ENCODE measurements at places on chromosomes 2 and 18.
A peak's percentile ranks its signal among the peaks of the same experiment; 100 is the strongest.

- no peak for DNase-seq
Observed at GRCh38 chr2:140108706-140109475, 1328.7 kb upstream of the NXPH2 start.

DNA sequence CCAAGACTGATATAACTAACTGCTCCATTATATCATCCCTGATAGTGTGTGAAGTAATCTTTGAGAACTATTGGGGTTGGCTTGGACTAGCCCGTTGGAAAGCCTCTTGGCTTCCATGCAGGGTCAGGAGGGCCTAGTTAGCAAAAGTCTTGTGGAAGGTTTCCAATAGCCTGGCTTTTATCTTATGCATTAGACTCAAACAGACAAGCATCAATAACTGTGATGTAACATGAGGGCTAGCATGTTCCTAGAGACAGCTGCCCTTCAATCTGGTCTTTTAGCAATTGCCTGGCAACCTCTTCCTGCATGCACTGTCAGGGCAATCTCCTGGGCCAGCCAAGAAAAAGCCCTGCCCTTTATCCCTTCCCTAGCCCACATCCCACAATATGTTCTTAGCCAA is 18.2 kb downstream of the SLC8A1 start:
- no peak for DNase-seq

GRCh38 chr2:51971136-51971535 is 939.2 kb upstream of the NRXN1 start:
- no peak for DNase-seq

- no peak for DNase-seq
Observed at GRCh38 chr2:206982360-206982955, 43.1 kb downstream of the CPO start.

DNA sequence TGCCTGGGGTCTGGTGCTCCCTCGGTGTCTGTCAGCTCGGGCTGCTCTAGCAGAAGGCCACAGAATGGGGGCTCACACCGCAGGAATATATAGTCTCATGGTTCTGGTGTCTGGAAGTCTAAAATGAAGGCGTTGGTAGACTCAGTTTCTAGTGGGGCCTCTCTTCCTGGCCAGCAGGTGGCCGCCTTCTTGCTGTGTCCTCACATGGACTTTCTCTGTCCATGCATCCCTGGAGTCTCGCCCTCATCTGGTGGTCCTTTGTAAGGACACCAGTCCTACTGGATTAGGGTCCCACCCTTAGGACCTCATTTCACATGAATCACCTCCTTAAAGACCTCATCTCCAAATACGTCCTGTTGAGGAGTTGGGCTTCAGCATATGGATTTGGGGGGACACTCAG is 65.7 kb downstream of the RRM2 start:
- no peak for DNase-seq

DNA sequence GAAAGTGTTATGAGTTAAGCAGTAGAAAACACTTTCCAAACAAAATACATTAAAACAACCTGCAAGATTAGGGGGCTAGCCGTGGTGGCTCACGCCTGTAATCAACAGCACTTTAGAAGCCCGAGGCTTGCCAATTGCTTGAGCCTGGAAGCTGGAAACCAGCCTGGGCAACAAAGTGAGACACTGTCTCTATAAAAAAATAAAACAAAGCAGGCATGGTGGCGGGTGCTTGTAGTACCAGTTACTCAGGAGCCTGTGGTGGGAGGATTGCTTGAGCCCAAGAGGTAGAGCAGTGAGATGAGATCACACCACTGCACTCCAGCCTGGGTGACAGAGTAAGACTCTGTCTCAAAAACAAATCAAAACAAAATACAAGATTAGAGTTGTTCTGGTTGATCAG is 208.3 kb downstream of the ERBB4 start:
- no peak for DNase-seq

- no peak for DNase-seq
Observed at GRCh38 chr2:22817197-22817596, 567.8 kb upstream of the KLHL29 start.

GRCh38 chr18:13438507-13439056 is 220.0 kb downstream of the LDLRAD4 start:
- DNase-seq, result no peak

GRCh38 chr2:160486341-160486740 is 7.3 kb downstream of the RBMS1 start:
- no peak for DNase-seq

DNA sequence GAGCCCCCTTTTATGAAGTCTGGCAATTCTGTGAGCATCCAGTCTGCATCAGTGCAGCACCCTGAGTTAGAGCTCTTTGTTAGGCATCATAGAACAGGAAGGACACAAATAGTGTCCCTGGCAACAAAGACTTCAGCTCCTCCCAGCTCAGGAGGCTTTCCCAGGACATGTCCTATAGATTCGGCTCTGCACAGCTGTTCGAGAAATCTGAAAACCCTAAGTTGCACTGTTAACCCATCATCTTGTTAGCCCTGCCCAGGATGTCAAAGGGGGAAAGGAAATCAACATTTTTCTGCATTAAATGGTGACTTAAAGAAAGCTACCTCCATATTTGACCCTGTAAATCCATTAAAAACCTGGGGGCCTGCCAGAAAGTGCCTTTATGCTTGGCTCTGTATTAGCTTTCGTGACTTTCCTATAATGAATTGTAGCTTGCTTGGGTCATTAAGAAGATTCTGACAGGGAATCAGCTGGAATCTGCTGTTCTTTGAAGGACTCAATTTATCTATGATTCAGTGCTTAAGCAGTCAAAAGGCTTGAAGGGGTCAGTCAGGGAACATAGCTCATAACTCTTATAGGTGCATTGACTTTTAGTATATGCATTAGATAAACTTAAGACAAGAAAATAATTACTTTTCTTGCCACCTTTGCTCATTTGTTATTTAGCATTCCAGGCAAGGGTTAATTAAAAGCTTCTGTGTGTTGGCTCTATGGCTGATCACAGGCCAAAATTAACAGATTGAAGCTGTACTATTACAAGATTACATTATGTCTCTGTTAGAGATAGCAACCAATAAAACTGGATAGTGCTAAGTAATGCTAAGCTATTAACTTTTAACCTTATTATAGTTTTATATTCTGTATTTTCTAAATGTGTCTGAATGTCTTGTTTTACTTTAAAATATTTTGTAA is 20.6 kb downstream of the ERMN start:
- DNase-seq, result no peak

- no peak for DNase-seq
Observed at GRCh38 chr2:237967463-237967951, 693 bp downstream of the UBE2F start.

DNA sequence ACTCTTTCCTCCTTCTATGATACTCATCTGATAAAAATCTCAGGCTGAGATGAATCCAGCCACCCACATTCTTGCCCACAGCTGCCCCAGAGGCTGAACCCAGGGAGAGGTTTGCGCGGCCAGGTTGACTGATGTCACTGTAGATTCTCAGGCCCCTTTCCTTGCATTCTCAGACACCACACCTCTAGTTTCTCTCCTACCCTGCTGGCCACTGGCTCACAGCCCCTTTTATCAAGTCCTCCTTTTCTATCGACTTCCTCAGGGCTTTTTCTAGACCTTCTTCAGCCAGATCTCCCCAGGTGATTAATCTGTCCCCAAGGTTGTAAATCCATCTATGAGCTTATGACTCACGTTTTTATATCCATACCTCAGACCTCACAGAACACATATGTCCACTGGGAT is 99.8 kb downstream of the TACR1 start:
- DNase-seq, result no peak

DNA sequence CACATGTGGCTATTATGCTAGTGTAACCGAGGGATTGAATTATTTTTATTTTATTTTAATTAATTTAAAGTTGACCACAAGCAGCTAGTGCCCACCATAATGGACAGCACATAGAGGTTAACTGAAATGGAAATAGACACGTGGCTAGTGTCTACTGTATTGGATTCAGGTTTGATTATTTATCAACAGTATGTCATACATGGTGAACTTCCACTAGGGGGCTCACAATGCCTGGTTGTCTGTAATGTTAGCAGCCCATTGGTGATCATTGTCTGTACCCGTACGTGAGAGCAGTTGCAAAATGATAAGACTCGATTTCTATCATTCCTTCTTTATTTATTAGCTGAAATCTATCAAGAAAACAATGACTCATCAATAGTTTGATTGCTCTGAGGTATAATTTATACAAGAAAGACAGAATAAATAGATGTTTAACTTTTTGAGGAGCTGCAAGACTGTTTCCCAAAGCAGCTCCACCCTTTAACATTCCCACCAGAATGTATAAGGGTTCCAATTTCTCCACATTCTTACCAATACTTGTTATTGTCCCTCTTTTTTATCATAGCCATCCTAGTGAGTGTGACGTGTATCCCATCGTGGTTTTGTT is 76.5 kb downstream of the CYBRD1 start:
- DNase-seq, result peak; percentile 43

GRCh38 chr2:8626572-8626971 is 55.3 kb upstream of the ID2 start:
- DNase-seq, result no peak

- no peak for DNase-seq
Observed at GRCh38 chr2:145028101-145028920, 508.4 kb upstream of the ZEB2 start.

GRCh38 chr2:50395605-50396297 is 636.2 kb downstream of the NRXN1 start:
- DNase-seq, result peak; percentile 42

DNA sequence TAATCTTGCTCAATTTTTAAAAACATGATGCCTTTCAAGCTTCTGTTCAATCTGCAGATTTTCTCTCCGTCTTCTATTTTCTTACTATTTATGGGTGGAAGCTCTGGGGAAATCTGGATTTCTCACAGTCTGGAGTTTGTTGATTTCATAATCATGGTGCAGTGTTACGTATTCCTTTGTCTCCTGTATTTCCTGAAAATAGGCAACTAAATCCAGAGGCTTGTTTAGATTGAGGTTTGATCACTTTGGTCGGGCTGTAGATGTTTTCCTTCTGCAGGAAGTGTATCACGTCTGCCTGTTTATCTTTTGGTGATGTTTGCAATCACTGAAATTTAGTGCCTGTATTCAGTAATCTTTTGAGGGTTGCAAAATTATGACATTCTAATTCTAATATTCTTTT is 487.7 kb downstream of the LRRTM4 start:
- DNase-seq, result no peak

DNA sequence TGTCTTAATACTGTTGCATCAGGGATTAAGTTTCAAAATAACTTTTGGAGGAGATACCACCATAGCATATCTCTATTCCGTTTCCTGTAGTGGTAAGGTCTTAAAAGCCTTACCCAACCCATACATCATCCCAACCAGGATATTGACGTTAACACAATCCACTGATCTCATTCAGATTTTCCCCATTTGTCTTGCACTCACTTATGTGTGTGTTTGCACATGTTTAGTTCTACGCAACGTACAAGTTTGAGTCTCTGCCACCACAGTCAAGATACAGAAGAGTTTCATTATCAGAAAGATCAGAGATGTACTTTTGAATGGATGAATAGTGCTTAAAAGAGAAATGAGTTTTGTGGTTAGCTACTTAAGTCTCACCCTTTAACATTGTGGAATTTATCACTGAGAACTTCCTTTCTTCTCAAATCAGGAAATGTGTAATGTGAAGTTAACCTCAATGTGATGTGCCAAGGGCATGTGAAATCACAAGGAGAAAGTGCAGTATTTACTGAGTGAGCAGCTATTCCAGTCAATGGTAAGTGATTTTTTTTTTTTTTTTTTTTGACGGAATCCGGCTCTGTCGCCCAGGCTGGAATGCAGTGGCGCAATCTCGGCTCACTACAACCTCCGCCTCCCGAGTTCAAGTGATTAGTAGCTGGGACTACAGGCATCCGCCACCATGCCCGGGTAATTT is 69.2 kb upstream of the EPHA4 start:
- no peak for DNase-seq

DNA sequence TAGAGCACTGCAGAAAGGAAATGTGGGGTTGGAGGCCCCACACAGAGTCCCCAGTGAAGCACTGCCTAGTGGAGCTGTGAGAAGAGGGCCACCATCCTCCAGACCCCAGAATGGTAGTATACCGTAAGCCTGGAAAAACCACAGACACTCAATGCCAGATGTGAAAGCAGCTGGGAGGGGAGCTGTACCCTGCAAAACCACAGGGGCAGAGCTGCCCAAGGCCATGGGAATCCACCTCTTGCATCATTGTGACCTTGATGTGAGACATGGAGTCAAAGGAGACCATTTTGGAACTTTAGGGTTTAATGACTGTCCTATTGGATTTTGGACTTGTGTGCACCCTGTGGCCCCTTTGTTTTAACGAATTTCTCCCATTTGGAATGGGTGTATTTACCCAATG is 75.3 kb upstream of the SERPINE2 start:
- no peak for DNase-seq

- DNase-seq, result no peak
Observed at GRCh38 chr18:78704971-78705461, 274.6 kb upstream of the SALL3 start.
